ENCODE measurements at places on chromosomes 5 and 9.

GRCh38 chr5:178351221-178352034, 118.8 kb upstream of the PHYKPL start:
- no peak for DNase-seq

- no peak for DNase-seq
Observed at GRCh38 chr9:98168941-98169488, 23.4 kb downstream of the CORO2A start.

DNA sequence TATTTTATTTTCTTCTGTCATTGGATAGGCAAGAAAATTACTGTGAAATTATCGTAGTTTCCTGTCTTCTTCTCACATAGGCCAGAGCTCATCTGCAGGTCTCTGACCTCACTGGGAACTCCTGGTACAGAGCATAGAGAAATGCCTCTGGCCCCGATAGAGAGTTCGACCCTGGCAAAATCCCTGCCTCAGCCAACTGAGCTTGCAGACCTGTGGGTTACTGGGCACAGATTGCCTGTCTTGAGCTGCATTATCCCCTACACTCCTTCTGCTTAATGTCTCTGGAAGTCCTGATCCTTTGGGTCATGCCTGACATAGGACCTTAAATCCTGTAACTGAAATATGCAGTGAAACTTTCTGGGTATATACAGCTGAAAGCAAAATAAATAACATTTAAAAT, 439.3 kb upstream of the CTNND2 start:
- DNase-seq, result no peak

GRCh38 chr5:59621477-59621876, 272.0 kb downstream of the PDE4D start:
- no peak for DNase-seq

DNA sequence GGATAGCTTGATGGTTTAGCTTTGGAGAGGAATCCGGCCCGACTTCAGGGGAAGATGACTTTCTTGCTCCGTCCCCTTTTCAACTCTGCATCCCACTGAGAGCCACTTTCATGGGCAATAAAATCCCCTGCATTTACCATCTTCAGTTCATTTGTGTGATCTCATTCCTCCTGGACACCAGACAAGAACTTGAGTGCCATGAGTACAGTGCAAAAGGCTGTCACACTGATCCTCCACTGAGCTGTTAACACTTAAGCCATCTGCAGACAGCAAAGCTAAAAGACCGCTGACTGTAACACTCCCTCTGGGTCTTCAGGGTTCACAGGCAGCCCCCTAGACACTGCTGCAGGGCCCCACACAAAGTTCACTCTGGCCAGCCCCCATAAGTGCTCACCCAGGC, 48.3 kb upstream of the TCERG1 start:
- no peak for DNase-seq

GRCh38 chr9:9552665-9553064, 1060.1 kb downstream of the PTPRD start:
- DNase-seq, result no peak

DNA sequence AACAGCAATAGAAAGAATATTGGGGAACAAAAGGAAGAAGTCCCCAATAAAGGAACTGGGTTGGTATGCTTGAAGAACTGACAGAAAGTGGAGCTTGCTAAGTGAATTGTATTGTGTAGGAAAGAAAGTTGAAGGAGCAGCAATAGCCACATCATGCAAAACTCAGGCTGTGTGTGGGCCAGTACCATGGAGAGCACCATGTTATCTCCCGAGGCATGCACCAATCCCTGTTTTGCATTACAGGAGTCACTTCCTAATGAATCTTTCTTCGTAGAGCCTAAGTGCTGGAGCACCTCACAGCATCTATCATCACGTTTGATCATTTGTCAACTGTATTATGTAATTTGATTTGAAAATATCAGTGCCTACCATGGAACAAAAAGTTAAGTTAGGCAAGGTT, 137.7 kb upstream of the NMUR2 start:
- DNase-seq, result no peak

DNA sequence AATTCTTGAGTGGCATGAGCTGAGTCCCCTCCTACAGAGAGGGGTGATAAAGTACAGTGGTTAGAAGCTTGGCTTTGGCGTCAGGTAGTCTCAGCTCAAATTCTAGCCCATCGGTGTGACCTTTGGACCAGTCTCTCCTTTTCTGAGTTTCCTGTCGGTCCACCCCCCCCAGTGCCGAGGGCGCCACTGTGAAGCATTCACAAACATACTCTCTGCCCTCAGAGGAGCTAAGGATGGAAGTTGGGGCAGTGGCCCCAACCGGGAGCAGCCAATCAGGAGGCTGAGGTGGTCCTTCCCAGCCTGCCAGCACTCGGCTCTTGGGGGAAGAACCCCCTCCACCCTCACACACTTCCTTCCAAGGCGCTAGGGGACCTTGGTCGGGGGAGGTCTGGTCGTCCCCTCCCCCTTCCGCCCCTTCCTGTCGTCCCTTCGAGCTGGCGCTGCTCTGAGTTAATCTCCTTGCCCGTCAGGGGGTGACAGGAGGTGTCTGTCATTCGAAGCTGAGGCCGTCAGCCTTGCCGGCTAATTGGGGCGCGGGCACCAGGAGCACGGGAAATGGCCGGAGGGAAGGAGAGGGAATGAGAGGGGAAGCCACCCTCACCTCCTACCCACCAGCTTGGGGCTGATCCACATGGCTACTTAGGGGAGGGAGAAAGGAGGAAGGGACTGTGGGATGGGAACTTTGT, 53.0 kb downstream of the CXXC5 start:
- no peak for DNase-seq

DNA sequence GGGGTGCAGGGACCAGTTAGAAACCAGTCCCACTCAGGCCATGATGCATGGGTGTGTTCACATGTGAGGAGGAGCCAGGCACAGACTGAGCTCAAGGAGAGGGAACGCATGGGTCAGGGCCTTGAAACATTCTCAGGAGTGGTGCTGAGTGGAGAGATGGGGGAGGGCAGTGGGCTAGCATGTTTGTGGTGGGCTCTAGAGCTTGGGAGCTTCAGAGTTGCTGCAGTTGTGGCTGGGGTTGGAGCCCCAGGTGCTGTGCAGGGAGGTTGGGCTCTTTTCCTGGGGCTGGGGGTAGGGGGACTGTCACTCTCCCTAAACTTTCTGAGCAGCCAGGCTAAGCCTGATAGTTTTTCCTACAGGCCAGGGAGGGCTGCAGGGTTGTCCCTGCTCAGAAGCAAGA, 95.4 kb downstream of the DAB2IP start:
- no peak for DNase-seq

- no peak for DNase-seq
Observed at GRCh38 chr5:111153483-111153882, 61.3 kb downstream of the WDR36 start.

DNA sequence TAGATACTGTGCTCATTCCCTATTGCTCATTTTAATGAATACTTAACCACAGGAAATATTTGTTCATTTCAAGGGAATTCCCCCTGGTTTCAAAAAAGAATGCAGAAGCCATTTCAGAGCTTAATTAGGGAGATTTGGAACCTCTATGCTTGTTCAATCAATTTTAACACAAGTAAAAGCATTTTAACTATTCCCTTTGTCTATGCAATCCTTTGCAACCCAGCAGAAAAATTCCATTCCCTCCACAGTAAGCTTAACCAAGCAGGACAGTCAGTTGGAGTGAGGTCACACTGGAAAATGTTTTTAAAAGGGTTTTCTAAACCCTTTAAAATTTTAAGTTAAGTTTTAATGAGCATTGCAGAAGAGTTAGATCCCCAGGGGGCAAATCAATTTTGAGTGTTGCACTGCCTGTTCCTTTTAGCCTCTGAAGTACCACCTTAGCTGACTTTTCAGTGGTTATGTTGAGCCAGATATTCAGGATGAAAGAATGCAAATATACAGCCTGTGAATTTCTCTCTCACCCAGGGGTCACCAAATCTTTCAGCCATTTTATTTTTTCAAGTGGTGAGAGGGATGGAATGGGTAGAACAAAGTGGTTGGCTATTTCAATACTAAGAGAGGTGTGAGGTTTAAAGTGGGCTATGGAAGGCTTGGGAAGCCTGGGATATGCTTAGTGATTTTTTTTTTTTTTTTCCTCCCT, 356.2 kb upstream of the NUDT12 start:
- DNase-seq, result no peak

- no peak for DNase-seq
Observed at GRCh38 chr9:89441986-89442385, 55.9 kb downstream of the SEMA4D start.

- DNase-seq, result no peak
Observed at GRCh38 chr9:112548836-112549595, 62.4 kb downstream of the KIAA1958 start.

- no peak for DNase-seq
Observed at GRCh38 chr9:137244486-137245449, 3.7 kb downstream of the TUBB4B start.

DNA sequence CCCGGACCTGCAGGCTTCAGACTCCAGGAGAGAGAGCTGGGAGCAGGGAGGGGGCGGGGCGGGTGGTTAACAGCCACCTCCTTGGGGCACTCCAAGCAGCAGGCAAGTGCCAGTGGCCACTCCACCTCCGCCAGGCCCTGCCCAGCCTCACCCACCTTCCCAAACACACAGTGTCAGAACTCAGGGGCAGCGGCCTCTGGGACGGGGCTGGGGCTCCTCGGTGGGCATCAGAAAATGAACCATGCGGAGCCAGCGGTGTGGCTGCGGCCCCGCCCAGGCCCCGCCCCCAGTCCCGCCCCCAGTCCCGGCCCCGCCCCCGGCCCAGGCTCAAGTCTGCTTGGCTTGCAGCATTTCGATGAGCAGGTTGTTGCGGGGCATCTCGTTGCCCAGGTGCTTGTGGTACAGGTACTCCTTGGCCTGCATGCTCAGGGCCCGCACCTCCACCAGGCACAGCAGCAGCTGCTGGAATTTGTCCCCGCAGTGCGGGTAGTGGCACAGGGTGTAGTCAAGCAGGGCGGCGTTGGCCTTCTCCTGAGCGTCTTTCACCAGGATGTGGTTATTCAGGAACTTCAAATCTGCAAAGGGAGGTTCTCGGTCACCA, 24.7 kb downstream of the NR5A1 start:
- no peak for DNase-seq

DNA sequence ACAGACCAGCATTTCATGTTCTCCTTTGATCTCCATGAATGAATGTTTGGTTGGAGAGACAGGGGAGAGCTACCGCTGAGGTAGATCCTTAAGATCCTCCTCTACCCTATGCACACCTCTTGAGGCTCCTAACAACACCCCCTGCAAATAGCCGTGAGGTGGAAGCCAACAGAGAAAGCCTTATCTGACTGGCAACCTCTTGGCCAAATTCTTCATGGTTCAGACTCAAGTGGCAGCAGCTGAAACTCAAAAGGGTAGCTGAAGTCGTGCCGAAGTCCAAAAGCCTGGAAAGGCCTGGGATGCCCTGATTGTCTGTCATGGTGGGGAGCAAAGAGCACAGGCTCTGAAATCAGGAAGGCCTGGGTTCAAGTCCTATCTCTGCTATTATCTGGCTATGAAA, 184.9 kb downstream of the SEC61B start:
- DNase-seq, result no peak

DNA sequence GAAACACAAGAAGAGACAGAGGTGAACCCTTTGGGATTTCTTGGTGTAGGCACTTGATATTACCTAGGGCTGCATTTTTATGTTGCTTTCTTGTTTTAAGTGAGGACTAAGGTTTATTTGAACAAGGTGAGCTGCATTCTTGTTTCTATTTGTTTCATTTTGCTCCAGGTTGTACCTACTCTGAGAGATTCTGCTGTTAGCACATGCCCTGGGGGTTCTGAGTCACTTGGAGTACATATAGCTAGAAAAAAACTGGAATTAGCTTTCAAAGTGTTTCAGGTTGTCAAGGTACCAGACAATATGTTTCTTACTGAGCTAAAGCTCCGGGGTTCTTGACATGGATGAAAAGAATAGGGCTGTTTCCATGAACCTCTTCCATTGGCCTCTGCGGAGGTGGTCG, 299.4 kb downstream of the ICE1 start:
- no peak for DNase-seq

DNA sequence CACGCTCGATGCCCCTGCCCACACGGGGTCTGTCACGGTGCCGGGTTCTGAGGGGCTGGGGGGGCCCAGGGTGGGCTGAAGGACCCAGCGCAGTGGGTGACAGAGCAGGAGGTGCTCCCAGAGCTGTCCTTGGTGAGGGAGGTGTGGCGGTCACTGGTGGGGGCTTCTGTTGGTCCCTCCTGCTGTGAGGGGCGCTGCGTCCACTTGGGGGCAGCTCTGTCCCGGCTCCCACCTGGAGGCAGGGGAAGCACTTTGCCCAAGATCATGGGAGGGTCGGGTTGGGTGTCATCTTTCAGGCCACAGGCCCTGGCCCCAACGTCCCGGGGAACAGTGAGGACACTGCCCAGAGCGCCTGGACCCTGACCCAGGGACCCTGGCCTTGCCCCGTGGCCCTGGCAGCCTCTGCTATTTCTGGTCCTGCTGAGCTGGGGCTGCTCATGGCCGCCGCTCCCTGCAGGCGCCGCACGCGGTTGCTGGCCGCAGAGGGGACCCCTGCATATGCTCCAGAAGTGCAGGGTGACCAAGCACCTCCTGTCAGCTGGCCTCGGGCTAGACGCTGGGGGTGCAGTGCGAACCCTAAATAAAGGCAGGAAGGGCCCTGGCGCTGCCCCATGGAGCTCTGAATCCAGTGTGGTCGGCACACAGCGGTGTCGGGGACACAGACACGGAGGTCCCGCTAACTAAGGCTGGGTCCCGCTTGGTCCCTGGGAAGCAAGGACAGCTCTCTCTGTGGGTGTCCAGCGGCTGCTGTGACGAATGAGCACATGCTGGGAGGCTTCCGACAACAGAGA, 11.6 kb upstream of the RNU6ATAC start:
- DNase-seq, result no peak

- DNase-seq, result no peak
Observed at GRCh38 chr5:123598028-123598689, 86.2 kb downstream of the CSNK1G3 start.

DNA sequence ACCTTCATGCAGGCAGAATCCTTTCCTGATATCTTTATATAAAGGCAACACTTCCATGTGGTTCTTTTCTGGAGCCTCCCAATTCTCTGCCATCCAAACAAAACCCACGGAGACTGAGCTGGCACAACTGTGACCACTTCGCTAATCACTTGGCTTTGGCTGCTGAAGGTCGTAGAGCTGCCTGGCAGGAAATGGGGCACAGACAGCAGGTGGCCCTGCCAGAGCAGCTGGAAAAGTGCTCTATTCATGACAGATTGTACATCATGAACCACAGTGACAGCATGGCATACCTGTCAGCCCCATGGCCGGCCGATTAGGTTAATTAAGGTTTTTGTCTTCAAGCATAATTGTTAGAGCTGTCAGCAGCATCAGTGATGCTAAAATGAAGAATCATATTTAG, 141.9 kb upstream of the ANKRD55 start:
- DNase-seq, result no peak

DNA sequence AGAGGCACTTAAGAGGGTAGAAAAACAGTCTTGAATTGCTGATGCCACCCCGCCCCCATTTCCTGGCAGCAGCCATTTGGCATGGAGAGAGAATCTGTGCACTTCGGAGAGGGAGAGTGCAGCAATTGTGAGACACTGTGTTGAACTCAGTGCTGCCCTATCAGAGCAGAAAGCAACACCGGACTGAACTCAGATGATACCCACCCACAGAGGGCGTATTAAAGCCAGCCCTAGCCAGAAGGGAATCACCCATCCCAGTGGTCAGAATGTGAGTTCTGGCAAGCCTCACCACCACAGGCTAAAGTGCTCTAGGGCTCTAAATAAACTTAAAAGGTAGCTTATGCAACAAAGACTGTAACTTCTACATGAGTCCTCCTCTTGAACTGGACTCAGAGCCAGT, 88.4 kb upstream of the RGS7BP start:
- DNase-seq, result no peak

- no peak for DNase-seq
Observed at GRCh38 chr5:60674251-60675069, 25.5 kb downstream of the DEPDC1B start.
